MG63 (cell line): ENCODE measurements at places on chromosomes 2 and 18. TPM values are rescaled to one million over a fixed set of nuclear protein-coding genes. Genes with fewer than 3 reads are reported as not detected.

C2orf72 gene
- 0.49 TPM in 1 of 2 replicates, not detected in the other for total RNA-seq

ASB1 gene
- total RNA-seq: 16.0 and 36.1 TPM in 2 replicates

RAB27B gene
- not detected in 2 replicates for total RNA-seq

BUB1 gene
- total RNA-seq: 54.3 and 87.3 TPM in 2 replicates

ACOXL gene
- not detected in 2 replicates for total RNA-seq

DES gene
- 3.8 and 22.6 TPM in 2 replicates for total RNA-seq

CCDC85A gene
- 0.89 TPM in 1 of 2 replicates, not detected in the other for total RNA-seq

SANBR gene
- total RNA-seq: 6.6 and 9.0 TPM in 2 replicates

CAPN14 gene
- total RNA-seq: not detected in 2 replicates

CDK15 gene
- 2.7 and 6.5 TPM in 2 replicates for total RNA-seq

GRCh38 chr2:38462121-38462661, 85.1 kb upstream of the ATL2 start:
- peak; percentile 80 for DNase-seq

DNA sequence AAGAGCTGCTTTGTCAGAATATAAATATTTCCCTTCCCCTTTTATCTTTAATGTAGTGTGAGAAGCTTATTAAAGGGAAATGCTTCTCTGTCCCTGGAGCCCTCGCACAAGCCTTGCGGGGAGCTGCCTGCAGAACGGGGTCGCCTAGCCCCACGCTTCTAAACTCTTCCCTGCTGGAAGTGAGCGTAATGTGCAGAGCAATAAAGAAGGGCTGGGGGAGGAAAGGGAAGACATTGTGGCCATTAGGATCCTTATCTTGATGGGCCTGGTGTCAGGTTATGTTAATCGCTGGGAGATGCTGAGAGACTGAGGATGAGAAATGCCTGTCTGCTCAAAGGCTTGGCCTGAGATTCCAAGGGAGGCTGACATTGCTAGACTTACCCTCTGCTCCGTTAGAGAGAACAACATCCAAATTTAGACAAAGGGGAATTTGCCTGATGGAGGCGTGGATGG, 18.9 kb upstream of the FZD7 start:
- DNase-seq: no peak

- no peak for DNase-seq
Observed at GRCh38 chr2:223566396-223566795, 35.8 kb downstream of the SCG2 start.

DNA sequence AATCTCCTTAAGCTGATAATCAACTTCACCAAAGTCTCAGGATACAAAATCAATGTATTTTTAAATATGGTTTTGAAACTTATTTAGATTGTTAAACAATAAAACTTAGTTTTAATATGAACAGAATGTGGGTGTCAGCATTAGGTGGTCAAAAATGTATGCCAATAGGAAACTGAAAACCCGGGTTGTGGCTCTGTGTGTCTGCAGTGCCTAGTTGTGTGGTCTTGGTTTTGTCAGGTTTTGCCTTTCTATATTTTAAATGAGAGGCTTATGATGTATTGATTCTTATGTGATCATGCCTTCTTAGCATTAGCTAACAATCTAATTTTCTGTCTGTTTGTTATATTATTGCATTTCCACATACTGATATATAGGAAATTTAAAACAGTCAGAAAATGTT, 227.8 kb downstream of the ZNF407 start:
- no peak for DNase-seq

DNA sequence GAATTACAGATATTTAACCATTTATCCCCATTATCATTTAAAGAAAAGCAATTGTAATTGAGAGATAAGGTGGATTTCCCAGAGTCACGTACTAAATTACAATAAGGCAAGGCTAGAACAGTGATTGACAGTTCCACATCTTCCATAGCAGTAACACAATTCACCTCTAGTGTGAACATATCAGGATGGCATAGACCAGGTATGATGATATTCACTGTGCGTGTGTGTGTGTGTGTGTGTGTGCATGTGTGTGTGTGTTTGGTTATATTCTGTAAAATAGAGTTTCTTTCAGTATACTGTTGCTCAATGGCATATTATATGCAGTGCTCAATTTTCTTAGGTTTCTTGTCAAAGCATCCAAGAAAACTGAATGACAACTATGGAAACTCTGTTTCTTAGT, 1.7 kb downstream of the SCN2A start:
- DNase-seq: no peak

GRCh38 chr2:53896864-53897263, 37.1 kb upstream of the GPR75 start:
- DNase-seq: no peak

DNA sequence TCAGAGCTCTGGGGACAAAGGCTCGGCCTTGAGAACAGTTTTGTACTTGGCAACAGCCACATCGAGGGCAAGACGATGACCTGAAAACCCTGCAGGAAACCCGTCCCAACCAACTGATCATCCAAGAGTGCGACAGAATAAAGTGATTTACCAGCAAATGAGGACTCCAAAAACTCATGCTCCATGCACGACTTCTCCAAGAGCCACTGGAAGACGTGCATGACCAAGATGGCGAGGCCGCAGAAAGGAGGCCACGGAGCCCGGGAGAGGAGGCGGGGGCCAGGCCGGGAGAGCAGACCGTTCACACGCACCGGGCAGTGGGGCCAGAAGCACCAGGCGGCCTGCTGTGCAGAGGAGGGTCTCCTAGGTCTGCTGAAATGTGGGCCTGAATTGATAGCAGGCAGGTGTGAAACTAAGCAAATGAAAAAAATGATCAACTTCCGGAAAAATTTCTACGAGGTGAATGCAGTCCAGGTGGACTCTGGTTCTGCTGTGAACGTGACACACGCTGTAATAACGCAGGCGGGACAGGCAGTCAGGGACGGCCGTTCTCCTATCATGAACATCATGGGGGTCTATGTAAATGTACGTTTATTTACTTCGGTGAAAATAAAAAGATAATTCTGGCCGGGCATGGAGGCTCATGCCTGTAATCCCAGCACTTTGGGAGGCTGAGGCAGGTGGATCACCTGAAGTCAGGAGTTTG, 252.2 kb downstream of the HDAC4 start:
- DNase-seq: no peak

DNA sequence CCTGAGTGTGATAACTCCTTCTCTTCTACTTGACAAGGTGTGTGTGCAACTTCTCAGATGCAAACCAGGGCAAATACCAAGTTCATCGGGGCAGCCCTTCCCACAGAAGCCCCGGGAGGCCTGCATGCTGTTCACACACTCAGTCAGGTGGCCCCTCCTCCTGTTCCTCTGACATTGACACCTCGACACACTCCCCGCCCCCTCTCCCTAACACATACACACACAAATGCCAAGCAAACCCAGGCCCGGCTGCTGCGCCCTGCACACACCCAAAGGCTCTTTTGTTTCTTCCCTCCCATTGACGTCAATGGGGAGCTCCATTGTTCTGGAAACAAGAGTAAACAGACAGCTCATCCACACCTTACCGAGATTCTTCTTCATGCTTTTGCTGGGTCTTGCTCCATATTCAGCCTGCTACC, 1.7 kb upstream of the PER2 start:
- DNase-seq: no peak

DNA sequence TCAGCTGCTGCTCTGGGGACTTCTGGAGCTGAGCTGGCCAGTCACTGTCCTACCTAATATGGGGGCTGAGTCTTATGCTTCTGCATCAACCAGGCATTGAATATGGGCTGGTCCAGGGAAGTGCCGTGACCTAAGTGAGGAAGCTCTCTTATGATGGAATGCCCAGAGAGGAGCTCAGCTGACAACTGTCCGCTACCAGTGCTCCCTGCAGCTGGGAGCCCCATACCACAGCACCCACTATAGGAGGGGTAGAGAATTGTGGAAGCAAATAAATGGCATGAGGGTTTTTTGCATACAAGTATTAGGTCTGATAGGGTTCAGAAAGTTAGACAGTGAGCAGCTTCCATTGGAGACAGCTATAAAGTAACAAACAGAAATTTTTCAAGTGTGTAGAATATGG, 4.5 kb downstream of the TIMM21 start:
- DNase-seq: no peak

DNA sequence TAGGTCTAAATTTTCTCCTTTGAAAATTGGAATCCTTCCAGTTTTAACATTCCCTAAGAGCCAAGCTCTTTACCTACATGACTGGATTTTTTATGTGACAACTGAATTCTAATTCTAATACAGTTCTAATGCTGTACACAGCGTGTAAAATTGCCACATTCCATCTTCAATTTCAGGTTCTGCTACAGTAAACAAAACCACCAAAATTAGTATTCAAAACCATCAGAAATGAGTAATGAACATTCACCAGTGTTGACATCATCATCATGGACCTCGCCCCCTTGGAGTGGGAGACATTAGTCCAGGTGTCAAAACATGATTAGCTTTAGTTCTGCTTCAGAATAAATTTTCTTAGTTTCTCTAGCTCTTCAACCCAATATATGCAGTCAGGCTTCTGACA, 133.6 kb downstream of the MBD2 start:
- no peak for DNase-seq

- peak; percentile 1 for DNase-seq
Observed at GRCh38 chr2:50952596-50952995, 79.3 kb downstream of the NRXN1 start.
